ENCODE measurements at places on chromosomes 6 and 20.

GRCh38 chr6:51118792-51119191 is 300.1 kb downstream of the TFAP2B start:
- no peak for DNase-seq

DNA sequence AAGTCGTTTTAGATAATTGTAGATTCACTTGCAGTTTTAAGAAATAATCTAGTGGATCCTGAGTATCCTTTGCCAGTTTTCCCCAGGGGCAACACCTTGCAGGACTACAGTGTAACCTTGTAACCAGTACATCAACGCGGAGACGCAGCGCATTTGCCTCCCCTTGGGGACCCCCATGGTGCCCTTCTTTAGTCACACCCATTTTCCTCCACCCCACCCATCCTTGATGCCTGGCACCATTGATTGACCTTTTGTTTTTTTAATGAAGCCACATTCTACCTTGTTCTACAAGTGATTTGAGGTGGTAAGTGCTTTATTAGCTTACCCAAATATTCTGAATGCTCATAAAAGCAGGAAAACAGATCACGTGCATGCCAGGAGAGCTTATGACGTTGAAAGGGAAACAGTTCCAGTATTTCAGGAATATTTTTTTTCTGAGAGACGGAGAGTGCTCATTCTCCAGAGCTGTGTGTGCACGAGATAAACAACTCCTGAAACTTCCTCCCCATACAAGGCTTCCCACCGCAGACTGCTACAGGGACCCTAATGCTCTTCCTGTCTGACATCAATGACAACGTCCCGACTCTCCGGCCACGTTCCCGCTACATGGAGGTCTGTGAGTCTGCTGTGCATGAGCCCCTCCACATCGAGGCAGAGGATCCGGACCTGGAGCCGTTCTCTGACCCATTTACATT is 35.7 kb downstream of the CDH26 start:
- no peak for DNase-seq

DNA sequence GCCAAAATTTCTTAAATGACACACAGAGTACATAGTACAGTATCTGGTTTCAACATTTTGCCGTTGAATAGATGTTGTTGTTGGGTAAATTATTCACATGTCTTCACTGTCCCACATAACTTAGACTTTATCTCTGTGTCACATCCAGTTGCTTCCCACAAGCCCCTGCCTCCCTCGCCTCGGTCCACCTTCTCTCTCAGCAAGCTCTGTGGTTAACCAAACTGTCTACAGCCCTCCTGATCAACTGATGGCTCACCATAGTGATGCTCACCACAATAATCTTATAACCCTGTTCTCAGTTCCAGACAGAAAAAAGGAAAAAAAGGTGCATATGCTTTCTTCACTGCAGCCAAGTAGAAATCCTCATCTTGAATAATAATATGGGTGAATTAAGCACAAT is 23.0 kb downstream of the IL17F start:
- no peak for DNase-seq

GRCh38 chr20:43840382-43841070 is 74.1 kb upstream of the TOX2 start:
- DNase-seq: no peak

GRCh38 chr20:49386848-49387580 is 95.5 kb downstream of the KCNB1 start:
- DNase-seq: no peak

GRCh38 chr20:38889792-38890496 is 36.3 kb upstream of the FAM83D start:
- DNase-seq: no peak

- peak; percentile 46 for DNase-seq
These were observed 210.5 kb downstream of the ERMARD start for GRCh38 chr6:169961772-169962561.

DNA sequence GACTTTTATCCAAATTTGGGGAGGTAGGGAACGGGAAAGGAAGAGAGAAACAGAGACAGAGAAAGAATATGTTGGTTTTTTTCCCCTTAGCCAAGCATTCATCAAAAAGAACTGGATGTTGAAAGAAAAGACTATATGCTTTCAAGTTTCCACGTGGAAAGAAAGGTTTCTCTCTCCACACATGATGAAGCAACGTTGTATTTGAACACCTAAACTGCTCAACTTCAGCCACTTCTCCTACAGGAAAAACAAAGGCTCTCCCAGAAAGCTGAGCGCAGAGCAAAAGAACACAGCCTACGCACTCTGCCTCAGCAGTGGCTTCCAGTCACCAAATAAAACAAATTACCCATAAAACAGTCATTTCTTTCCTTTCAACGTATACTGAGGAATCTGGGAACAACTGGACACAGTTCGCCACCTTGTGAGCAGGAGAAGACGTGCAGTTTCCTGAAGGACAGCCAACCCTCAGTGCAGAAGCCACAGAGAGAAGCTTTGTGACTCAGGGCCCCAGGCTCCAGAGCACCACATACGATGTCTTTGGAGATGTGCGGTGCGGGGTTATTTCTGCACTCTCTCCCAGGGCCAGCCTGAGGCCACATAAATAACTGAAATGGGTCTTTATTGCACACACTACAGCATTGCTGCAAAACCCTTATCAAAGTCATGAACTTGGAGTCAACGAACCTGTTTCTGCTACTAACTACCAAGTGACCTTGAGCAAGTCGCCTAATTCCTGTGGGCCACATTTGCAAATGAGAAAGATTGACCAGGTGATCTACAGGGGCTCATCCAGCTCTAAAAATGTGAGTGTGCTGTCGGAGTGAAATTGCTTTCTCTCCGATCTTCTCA is 10.1 kb downstream of the IL17F start:
- DNase-seq: peak; percentile 74

GRCh38 chr6:46606338-46606737 is 46.3 kb downstream of the CYP39A1 start:
- DNase-seq: no peak

DNA sequence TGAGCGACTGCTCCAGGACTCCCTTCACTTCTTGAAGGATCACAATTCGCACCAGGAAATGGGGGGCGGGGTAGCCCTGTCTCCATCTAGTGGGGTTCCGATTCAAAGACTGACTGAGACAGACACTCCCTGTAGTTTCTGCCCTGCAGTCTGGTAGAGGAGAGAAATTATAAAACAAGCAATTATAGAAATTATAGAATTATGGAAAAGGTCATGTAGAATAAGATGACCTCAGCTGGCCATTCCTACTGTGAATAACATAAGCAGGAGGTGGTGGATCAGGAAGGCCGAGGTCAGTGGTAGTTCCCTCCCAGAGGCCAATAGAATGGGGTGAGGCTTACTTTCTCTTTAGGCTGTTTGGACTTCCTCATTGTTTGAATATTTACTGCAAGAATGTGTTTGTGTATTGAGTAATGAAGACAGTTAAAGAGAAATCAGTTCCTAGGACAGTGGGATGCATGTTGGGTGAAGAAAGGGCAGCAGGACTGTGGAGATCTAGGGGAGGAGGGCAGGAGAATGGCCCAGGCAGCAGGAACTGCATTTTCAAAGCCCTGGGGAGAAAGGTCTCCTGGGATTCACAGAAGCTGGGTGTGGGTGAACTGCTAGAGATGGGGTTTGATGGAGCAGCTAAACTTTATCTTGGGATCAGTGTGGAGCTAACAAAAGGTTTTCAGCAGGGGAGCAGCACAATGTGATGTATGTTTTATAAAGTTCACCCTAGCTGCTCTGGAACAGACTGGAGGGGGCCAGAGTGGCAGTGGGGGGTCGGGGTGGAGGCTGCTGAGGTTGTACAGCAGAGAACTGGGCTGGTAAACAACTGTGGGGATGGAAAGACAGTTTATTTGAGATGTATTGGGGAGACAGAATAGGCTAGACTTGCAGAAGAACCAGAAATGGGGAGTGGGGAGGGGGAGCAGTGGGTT is 2.1 kb downstream of the ZNF341 start:
- DNase-seq: peak; percentile 76
